ENCODE measurements at places on chromosomes 3 and 15. TPM values are rescaled to one million over a fixed set of nuclear protein-coding genes. Genes with fewer than 3 reads are reported as not detected.
A peak's percentile ranks its signal among the peaks of the same experiment; 100 is the strongest.

ADAMTS7 gene
- not detected for total RNA-seq

TAGLN3 gene
- 0.91 TPM for total RNA-seq

TM4SF18 gene
- total RNA-seq = not detected

GPD1L gene
- total RNA-seq = 20.1 TPM

CD86 gene
- total RNA-seq = not detected

P4HTM gene
- total RNA-seq = not detected

ATP13A5 gene
- not detected for total RNA-seq

DNA sequence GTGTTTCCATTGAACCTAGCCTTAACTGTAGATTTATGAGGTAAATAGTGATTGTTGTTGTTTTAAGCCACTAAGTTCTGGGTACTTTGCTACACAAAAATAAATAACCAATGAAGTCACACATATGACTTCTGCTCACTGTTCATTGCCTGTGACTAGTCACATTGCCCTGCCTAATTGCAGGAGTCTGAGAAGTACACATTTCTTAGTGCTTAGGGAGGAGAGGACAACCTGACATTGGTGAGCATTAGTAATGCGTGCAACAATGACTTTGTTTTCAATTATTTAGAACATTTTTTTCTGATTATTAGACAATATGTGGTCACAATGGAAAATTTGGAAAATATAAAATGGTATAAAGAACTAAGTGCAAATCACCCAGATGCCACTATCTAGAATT, 133.2 kb upstream of the DAZL start:
- H3K4me1 ChIP-seq = no peaks in the 10 kb centered on the region
- no peaks in the 10 kb centered on the region for H3K27me3 ChIP-seq
- H3K27ac ChIP-seq = no peak overlapping the region

DNA sequence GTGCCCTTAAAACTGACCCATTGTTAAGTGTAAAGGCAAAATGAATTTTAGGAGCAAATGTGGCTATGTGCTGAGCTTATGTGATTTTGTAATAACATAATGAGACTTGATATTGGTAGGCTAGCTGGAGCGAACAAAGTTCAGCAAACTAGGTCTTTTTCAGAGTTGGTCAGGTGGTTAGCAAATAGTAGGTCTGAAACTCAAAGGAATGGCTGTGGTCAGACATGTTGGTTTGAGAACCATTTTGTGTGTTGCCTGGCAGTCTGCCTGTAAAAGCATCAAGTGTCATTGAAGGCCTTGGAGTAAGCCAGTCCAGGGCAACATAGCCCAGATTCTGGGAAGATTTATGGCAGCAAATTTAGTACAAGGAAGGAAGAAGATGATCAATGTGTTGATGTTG, 16.4 kb downstream of the FBXO22 start:
- H3K4me1 ChIP-seq = peaks cover 25% of the 10 kb centered on the region
- H3K36me3 ChIP-seq = peaks cover 71% of the 10 kb centered on the region
- H3K4me3 ChIP-seq = no peak overlapping the region

DNA sequence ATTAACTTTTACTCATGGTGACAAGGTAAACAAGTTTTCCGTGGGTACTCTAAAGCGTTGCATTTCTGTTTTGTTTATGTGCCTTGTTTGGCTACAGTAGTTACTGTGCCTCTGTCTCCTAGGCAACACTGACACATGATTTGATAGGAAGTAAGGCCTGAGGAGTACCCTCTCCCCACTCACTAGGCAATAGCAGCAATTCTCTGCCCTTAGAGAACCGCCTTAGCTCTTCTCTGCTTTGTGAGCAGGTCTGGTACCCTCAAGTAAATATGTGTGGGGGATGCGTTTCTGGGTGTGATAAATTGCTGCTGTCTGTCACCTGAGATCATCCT, at the start of gene IL5RA:
IL5RA (minus strand) TSS at position 76 of the 332 bp plus-strand sequence. CDS start 5,390 bp downstream, outside the sequence.
- H3K4me3 ChIP-seq = no peak within 1 kb of the TSS
- no peak for DNase-seq
- H3K27ac ChIP-seq = no peak within 1 kb of the TSS
- H3K36me3 ChIP-seq = no peaks in the 10 kb centered on the region
- H3K27me3 ChIP-seq = no peaks in the 10 kb centered on the region

GRCh38 chr15:77529394-77530159, 103.1 kb downstream of the LINGO1 start:
- peak; percentile 50 for DNase-seq
- no peaks in the 10 kb centered on the region for H3K27me3 ChIP-seq
- H3K4me1 ChIP-seq = peaks cover 77% of the 10 kb centered on the region
- H3K27ac ChIP-seq = peak overlapping the region; percentile 29

DNA sequence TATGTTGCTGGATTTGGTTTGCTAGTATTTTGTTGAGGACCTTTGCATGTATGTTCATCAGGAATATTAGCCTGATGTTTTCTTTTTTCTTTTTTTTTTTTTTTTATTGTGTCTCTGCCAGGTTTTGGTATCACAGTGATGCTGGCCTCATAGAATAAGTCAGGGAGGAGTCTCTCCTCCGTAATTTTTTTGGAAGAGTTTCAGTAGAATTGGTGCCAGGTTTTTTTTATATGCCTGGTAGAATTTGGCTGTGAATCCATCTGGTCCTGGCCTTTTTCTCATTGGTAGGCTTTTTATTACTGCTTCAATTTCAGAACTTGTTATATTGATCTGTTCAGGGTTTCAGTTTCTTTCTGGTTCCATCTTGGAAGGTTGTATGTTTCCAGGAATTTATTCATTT, 165.8 kb downstream of the VPS8 start:
- H3K27ac ChIP-seq = no peak overlapping the region
- no peak overlapping the region for H3K4me3 ChIP-seq
- H3K36me3 ChIP-seq = no peaks in the 10 kb centered on the region
- peaks cover 20% of the 10 kb centered on the region for H3K4me1 ChIP-seq
- DNase-seq = no peak

- H3K4me3 ChIP-seq = no peak overlapping the region
- H3K27ac ChIP-seq = peak overlapping the region; percentile 81
Observed at GRCh38 chr3:153138276-153139210, 23.5 kb upstream of the RAP2B start.

GRCh38 chr3:53589201-53589600, 94.8 kb downstream of the CACNA1D start:
- DNase-seq = no peak
- H3K4me1 ChIP-seq = no peaks in the 10 kb centered on the region
- no peaks in the 10 kb centered on the region for H3K36me3 ChIP-seq
- no peak overlapping the region for H3K27ac ChIP-seq
- H3K4me3 ChIP-seq = no peak overlapping the region

- H3K4me1 ChIP-seq = peaks cover 12% of the 10 kb centered on the region
- H3K4me3 ChIP-seq = no peak overlapping the region
- no peak for DNase-seq
- H3K27me3 ChIP-seq = peaks cover 29% of the 10 kb centered on the region
Observed at GRCh38 chr15:99002226-99002625, 5.4 kb downstream of the PGPEP1L start.

DNA sequence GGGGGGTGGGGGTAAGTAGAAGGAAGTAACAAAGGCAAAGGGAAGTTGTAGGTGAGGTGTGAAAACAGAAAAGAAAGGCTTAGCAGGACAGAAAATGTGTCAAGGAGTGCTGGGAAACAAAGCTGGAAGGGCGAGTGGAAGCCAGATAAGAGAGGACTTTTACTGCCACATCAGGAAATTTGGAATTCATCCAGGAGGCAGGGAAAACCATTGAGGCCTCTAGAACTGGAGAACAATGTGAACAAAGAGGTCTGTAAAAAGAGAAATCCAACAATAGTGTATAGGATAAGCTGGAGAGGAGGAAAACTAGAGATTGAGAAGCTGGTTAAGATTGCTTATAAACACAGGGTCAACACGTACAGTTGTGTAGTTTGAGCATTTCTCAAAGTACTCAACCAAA, 116.6 kb downstream of the NTRK3 start:
- no peak overlapping the region for H3K4me3 ChIP-seq
- H3K4me1 ChIP-seq = no peaks in the 10 kb centered on the region
- DNase-seq = no peak
- H3K36me3 ChIP-seq = no peaks in the 10 kb centered on the region

- H3K36me3 ChIP-seq = no peaks in the 10 kb centered on the region
- DNase-seq = no peak
- no peaks in the 10 kb centered on the region for H3K27me3 ChIP-seq
- no peaks in the 10 kb centered on the region for H3K4me1 ChIP-seq
Observed at GRCh38 chr15:94398001-94398400, 166.6 kb downstream of the MCTP2 start.

DNA sequence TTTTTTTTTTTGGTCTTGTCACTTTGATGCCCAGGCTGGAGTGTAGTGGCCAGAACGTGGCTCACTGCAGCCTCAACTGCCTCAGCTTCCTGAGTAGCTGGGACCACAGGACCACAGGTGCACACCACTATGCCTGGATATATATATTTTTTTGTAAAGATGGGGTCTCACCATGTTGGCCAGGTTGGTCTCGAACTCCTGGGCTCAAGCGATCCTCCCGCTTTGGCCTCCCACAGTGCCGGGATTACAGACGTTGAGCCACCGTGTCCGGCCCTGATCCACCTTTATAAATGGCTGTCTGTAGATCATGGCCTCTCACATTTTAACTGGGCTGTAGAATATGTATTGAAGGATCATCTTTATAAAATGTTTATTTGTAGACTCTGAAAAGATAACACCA, 1.9 kb upstream of the EIF3J start:
- peaks cover 24% of the 10 kb centered on the region for H3K4me1 ChIP-seq
- H3K27me3 ChIP-seq = no peaks in the 10 kb centered on the region
- H3K4me3 ChIP-seq = no peak overlapping the region
- no peaks in the 10 kb centered on the region for H3K36me3 ChIP-seq
- H3K27ac ChIP-seq = no peak overlapping the region

DNA sequence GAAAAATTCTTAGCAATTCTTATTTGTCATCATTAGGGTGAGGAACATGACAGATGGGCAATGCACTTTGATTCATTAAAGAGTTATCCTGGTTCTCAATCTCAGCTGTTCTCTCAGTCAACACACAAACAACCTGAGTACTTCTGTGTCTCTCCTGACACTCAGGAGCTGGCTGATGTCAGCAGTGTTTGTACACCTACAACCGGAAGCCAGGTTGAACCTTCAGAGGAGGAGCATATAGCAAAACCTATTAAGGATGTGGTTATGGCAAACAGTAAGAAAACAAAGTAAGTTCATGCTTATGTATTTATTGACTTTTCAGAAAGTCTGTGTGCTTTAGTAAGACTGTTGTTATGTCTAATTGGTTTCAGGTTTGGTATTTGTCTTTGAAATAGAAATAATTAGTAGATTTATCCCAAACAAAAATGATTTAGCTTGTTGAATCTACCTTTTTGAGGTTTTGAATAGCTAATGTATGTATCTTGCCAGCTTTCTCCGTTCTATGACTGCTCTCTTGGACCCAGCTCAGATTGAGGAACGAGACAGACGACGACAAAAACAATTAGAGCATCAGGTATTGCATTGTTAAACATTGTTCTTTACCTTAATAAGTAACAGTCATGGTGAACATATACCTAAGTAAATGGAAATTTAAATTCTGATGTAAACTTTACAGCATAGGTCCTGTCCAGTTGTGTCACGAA, 36.6 kb downstream of the CCDC66 start:
- peaks cover 2% of the 10 kb centered on the region for H3K36me3 ChIP-seq
- H3K4me1 ChIP-seq = no peaks in the 10 kb centered on the region
- H3K27me3 ChIP-seq = no peaks in the 10 kb centered on the region

GRCh38 chr15:78762985-78763795, 48.1 kb downstream of the ADAMTS7 start:
- no peak overlapping the region for H3K4me3 ChIP-seq
- no peak for DNase-seq
- no peaks in the 10 kb centered on the region for H3K36me3 ChIP-seq
- no peaks in the 10 kb centered on the region for H3K27me3 ChIP-seq
- no peak overlapping the region for H3K27ac ChIP-seq

- no peak overlapping the region for H3K27ac ChIP-seq
- H3K36me3 ChIP-seq = no peaks in the 10 kb centered on the region
- H3K4me1 ChIP-seq = no peaks in the 10 kb centered on the region
- DNase-seq = no peak
- H3K4me3 ChIP-seq = no peak overlapping the region
Observed at GRCh38 chr3:191105418-191105817, 93.6 kb upstream of the OSTN start.

DNA sequence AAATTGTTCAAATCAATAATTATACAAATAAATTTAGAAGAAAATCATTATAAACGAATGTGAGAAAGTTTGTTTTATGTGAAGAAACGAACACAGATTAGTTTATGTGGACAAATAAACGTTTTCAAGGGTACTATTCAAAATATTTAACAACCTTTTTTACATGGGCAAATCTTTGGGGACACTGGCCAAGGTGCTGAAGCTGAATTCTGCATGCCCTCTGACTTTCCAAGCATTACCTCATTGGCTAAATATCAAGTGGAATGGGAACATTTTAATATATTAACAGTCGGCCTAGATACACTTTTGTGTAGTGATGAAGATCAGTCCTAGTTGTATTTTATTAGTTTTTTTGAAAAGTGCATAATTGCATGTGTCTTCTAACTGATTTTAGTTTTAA, 636.4 kb upstream of the DPPA4 start:
- H3K27me3 ChIP-seq = no peaks in the 10 kb centered on the region
- H3K4me3 ChIP-seq = no peak overlapping the region
- H3K36me3 ChIP-seq = no peaks in the 10 kb centered on the region
- no peaks in the 10 kb centered on the region for H3K4me1 ChIP-seq

DNA sequence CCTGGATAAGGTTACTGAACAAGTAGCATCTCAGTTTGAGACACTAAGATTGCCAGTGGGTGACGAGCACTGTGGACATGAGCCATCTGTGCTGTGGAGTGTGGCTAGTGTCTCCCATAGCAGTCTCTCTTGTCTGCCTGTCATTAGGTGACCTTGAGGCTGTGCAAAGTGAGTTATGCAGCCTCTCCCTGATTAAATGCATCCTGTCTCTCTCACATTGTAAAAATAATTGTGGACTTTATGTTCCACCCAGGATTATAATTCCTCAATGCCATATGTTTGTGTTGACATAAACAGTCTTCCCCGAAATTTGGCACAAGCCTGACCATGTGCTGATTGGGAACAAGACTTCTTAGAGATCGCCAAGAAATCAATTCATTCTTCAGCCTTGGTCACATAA, 168.9 kb downstream of the MYRIP start:
- no peak overlapping the region for H3K4me3 ChIP-seq
- no peaks in the 10 kb centered on the region for H3K36me3 ChIP-seq
- no peak overlapping the region for H3K27ac ChIP-seq
- no peaks in the 10 kb centered on the region for H3K27me3 ChIP-seq

GRCh38 chr15:28960979-28961378, 75.2 kb downstream of the APBA2 start:
- H3K27me3 ChIP-seq = no peaks in the 10 kb centered on the region
- DNase-seq = no peak
- H3K4me3 ChIP-seq = no peak overlapping the region
- peaks cover 9% of the 10 kb centered on the region for H3K4me1 ChIP-seq

GRCh38 chr3:132800958-132801357, 78.7 kb upstream of the NPHP3 start:
- no peak overlapping the region for H3K4me3 ChIP-seq
- no peaks in the 10 kb centered on the region for H3K4me1 ChIP-seq
- H3K36me3 ChIP-seq = no peaks in the 10 kb centered on the region
- H3K27me3 ChIP-seq = no peaks in the 10 kb centered on the region
- H3K27ac ChIP-seq = no peak overlapping the region
